NCI-H187 (cell line): ENCODE measurements at places on chromosomes 11 and 22.

GRCh38 chr11:78310500-78310909, 107.1 kb downstream of the GAB2 start:
- no peak for DNase-seq

DNA sequence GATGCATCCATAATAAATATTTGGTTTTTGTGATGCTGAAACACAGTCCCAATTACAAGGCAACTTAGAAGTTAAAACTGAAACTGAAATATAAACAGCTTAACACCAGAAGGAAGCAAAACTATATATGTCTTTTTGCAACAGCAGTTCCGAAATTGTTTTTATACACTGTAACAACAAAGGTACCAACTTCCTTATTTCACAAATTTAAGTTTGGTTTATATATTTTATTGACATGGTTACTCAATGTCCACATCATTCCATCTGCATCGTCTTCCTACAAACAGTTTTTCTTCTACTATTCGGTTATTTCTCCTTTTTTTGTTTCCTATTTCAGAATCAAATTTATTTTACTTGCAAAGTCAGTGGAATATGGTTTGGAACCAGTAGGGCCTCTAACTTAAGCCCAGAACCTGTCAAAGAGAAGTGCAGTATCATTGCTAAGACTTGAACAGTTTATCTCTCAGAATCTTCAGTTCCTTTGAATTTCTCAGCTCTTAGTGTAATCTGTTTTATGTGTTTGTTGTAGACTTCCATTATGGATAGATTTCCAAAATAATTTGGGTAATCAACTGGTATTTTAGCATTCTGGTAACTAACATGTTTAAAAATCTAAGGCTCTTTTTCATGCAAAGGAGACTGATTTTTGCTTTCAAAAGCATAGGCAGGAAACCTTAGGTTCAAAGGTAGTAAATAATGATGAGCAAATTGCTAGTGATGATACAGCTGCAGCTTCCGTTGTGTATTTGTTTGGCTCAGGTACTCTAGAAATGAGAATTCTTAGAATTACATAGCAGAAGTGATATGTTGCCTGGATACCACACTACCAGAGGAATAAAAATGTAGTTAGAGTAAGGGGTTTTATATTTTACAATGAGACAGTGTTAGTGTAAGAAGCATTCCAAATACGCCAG, 8.2 kb upstream of the HSPA8 start:
- no peak for DNase-seq

DNA sequence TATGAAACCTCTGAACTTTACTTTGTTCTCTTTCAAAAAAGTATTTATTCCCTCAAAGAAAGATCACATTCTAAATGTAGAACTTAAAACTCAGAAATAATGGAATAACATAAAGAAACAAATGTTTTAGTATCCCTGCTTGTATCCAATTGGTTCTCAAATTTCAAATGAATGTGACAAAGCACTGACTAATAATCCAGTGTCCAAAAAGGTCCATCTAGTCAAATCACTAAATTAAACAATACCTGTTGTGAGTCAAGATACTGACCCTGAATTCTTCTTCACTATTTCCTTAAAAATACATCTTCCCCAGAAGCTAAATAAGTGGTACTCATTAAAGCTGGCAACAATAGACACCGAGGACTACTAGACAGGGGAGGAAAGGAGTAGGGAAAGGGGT, 313.1 kb downstream of the SBF2 start:
- no peak for DNase-seq

- DNase-seq, result no peak
Measured at GRCh38 chr22:49603016-49603415, 224.7 kb downstream of the BRD1 start.

DNA sequence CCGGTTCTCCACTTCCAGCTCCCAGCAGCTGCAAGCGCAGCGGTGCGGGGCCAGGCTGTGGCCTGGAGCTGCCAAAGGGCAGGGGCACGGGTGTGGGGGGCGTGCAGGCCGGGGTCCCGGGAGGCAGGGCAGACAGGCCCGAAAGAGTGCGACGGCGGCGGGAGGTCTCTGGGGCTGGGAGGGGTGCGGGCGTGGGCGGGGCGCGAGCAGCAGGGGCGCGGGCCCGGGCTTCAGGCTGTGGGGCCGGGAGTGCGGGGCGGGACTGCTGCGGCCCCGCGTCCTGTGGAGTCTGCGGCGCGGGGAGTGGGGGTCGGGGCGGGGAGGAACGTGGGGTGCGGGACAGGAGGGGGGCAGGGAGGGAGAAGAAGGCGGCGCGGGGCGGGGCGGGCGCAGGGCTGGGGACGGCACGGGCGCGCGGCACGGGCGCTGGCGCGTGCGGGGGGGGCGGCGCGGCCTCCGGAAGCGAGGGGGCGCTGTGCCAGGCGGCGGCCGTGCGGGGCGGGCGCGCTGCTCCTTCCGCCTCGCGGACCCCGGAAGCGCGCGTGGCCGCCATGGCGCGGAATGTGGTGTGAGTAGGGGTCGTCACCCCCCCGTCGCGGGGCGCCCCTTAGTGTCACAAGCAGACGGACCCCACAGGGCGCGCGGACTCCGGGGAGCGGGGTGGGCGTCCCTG, at the start of gene MRPL23:
Gene MRPL23 (plus strand): TSS at position 521 of the 673 bp plus-strand sequence. CDS start 31 bp downstream, at position 552.
- no peak for DNase-seq

GRCh38 chr22:50608996-50609395, 8.4 kb downstream of the MAPK8IP2 start:
- DNase-seq, result no peak

DNA sequence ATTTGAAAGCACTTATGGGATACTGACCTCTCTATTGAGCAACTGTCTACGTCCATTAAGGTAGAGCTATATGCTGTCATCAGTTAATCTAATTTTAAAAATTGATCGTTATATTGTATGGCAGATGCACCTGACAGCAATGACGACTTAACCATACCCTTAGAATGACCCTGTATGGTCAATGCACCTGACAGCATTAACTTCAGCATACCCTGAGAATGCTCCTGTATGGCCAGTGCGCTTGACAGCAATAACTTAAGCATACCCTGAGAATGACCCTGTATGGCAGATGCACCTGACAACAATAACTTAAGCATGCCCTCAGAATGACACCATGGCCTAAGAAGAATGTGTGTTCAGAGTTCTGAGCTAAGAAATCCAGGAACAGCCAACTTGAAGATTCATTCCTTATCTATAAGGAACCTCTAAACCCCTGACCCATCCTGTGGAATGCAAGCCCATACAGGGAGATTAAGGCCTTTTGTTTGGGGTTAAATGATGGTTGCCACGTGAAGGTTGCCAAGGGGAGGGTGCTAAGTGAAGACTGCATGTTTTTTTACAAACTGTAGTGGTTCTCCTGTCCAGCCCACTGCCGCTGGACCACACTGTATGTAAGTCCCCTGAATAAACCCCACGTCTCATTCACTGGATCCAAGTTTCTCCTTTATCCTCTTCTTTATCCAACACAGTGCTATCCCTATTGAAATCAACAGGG, 138.3 kb downstream of the GUCY1A2 start:
- DNase-seq, result no peak

DNA sequence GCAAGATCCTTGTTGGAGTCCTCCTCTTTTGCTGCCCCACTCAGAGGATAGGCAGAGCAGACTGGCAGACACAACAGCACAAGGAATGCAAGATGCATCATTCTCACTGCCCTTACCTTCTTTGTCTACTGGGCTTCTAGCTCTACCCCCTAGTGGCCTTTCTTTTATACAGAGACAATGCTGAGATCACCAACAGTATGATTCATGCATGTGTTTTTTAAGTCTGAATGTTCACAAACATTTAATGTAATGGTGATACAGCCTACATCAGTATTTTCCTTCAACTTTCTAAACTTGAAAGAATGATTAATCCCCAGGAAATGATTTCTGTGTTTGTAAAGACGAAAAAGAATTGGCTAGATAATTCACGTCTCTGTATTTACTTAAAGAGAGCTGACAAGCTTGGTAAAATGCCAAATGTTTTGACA, at the start of gene MMP10:
Gene MMP10 (minus strand): TSS at position 138 of the 428 bp plus-strand sequence. CDS start 37 bp downstream, at position 101.
- DNase-seq, result no peak

DNA sequence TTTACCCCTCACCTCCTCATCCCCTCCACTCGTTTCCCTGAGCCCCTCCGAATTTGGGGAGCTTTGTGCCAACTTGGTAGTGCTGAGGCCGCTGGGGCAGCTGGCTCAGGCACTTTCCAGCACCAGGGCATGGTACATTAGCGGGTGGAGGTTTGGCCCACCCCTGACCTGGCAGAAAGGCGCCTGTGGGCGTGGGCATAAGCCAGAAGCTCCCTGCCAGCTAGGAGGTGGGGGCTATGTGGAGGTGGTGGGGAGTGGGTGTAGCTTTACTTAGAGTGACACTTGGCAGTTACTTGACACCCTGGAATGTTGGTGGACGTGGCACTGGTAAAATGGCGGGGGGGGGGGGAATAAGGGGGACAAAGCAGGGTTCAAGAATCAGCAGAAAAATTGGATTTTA, 10.3 kb upstream of the IGF2 start:
- no peak for DNase-seq

- DNase-seq, result no peak
Measured at GRCh38 chr11:57244911-57245310, 7.9 kb upstream of the APLNR start.

GRCh38 chr11:35736952-35737351, 74.4 kb downstream of the TRIM44 start:
- DNase-seq, result no peak

- no peak for DNase-seq
Measured at GRCh38 chr22:30372915-30373314, 14.3 kb downstream of the RNF215 start.

GRCh38 chr11:94604482-94604881, 37.3 kb downstream of the PIWIL4 start:
- DNase-seq, result no peak

- DNase-seq, result no peak
Measured at GRCh38 chr11:28727254-28727653, 619.1 kb downstream of the METTL15 start.

DNA sequence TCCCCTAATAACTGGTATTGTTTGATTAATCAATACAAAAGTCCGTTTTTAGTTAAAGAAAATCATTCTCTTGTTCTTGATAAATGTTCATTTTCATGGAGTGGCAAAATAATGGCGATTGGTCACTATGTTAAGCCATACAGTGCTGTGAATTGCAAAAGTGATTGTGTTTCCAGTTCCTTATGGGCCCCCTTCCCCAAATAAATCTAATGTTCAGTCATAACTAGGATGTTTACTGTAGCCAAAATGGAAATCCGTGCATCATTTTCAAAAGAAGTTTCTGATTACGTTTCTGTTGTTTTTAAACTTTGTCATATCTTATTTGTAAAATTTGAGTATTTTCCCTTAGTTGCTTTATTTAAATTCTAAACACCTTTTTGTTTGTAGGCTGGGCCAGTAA, 845 bp downstream of the RBM7 start:
- DNase-seq, result peak; percentile 2
